ENCODE measurements at places on chromosomes 2 and 18. TPM values are rescaled to one million over a fixed set of nuclear protein-coding genes. Genes with fewer than 3 reads are reported as not detected.

GRCh38 chr18:61360404-61361383, 27.5 kb downstream of the CDH20 start:
- no peak overlapping the region for H3K27ac ChIP-seq
- no peak for DNase-seq
- H3K4me1 ChIP-seq = peaks cover 5% of the 10 kb centered on the region
- no peaks in the 10 kb centered on the region for H3K27me3 ChIP-seq
- no peaks in the 10 kb centered on the region for H3K36me3 ChIP-seq
- H3K4me3 ChIP-seq = peak overlapping the region; percentile 9

DNA sequence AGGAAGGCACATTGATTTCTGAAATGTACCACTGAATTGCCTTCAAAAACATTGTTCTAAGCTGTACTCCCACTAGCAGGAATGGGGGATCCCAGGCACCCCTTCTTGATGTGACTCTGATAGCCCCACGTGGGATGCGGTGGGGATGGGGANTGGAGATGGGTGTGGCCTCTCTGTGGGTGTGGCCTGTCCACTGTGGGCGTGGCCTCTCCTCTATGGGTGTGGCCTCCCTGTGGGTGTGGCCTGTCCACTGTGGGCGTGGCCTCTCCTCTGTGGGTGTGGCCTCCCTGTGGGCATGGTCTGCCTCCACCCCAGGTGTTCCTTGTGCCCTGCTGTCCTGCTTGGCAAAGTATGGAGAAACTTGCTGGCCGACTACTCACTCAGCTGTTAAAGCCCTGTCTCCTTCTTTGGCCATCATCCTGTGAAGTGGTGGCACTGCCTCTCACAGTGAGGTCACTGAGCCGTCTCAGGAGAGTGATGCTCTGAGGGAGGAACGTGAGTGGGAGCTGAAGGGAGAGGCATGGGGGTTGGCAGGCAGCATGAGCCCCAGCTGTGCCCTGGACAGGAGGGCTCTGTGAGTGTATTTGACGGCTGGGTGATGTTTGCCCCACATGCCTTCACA, 6.7 kb upstream of the PARD6G start:
- peaks cover 8% of the 10 kb centered on the region for H3K27me3 ChIP-seq
- no peaks in the 10 kb centered on the region for H3K4me1 ChIP-seq

- no peak for DNase-seq
- no peaks in the 10 kb centered on the region for H3K36me3 ChIP-seq
Observed at GRCh38 chr2:96903318-96903717, 33.4 kb upstream of the SEMA4C start.

The DNAJC5G gene
- total RNA-seq = not detected

The SERPINB13 gene
- total RNA-seq = not detected

GRCh38 chr2:224820283-224820991, 104.3 kb upstream of the CCDC195 start:
- peaks cover 5% of the 10 kb centered on the region for H3K4me1 ChIP-seq
- no peak for DNase-seq
- H3K36me3 ChIP-seq = peaks cover 76% of the 10 kb centered on the region
- H3K4me3 ChIP-seq = no peak overlapping the region

- peak overlapping the region; percentile 58 for H3K4me3 ChIP-seq
- peaks cover 12% of the 10 kb centered on the region for H3K27me3 ChIP-seq
- peak; percentile 85 for DNase-seq
- peak overlapping the region; percentile 77 for H3K27ac ChIP-seq
- H3K4me1 ChIP-seq = peaks cover 22% of the 10 kb centered on the region
- H3K36me3 ChIP-seq = no peaks in the 10 kb centered on the region
Observed at GRCh38 chr2:70440621-70441020, 113.0 kb downstream of the TGFA start.

DNA sequence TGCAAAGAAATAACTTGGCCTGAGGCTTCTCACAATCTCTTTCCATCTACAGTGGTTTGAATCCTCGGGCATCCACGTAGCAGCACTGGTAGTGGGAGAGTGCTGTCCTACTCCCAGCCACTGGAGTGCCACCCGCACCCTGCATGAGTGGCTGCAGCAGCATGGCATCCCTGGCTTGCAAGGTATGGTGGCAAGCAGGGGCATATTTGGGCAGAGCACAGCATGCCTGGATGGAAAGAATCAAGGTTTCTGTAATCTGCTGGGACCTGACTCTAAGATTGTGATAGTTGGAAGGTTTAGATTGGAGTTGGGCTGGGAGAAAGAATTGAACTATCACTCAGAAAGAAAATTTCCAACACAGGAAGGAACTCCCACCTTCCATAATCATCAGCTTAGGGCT, 4.0 kb downstream of the CAD start:
- peaks cover 77% of the 10 kb centered on the region for H3K36me3 ChIP-seq
- DNase-seq = no peak
- H3K27ac ChIP-seq = peak overlapping the region; percentile 5

GRCh38 chr2:72129681-72130340, 17.9 kb downstream of the CYP26B1 start:
- no peaks in the 10 kb centered on the region for H3K27me3 ChIP-seq
- no peaks in the 10 kb centered on the region for H3K4me1 ChIP-seq
- DNase-seq = no peak
- H3K36me3 ChIP-seq = no peaks in the 10 kb centered on the region
- H3K27ac ChIP-seq = no peak overlapping the region

DNA sequence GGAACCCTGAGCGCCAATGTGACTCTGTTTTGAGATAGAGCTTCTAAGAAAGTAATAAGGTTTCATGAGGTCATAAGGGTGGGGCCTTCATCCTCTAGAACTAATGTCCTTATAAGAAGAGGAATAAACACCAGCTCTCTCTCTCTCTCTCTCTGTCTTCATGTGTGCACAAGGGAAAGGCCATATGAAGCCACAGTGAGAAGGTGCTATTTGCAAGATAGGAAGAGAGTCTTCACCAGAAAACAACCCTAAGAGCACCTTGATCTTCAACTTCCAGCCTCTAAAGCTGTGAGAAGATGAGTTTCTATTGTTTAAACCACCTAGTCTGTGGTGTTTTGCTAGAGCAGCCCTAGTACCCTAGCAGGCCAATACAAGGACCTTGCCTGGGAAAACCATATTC, 55.8 kb downstream of the DOCK10 start:
- peak; percentile 78 for DNase-seq
- no peaks in the 10 kb centered on the region for H3K27me3 ChIP-seq
- peak overlapping the region; percentile 36 for H3K4me3 ChIP-seq
- H3K27ac ChIP-seq = peak overlapping the region; percentile 71
- H3K36me3 ChIP-seq = peaks cover 49% of the 10 kb centered on the region
- peaks cover 84% of the 10 kb centered on the region for H3K4me1 ChIP-seq

Measured in activated CD4-positive, alpha-beta T cell treated with anti-CD3 and anti-CD28 coated beads, Interleukin-2, amount 10 ng/mL, durations not matched to agents 24 days and 14 days (primary cell).